ENCODE measurements at places on chromosomes 7 and 10.

GRCh38 chr7:102122026-102122425 lies 164.6 kb upstream of the SH2B2 start:
- DNase-seq: no peak

DNA sequence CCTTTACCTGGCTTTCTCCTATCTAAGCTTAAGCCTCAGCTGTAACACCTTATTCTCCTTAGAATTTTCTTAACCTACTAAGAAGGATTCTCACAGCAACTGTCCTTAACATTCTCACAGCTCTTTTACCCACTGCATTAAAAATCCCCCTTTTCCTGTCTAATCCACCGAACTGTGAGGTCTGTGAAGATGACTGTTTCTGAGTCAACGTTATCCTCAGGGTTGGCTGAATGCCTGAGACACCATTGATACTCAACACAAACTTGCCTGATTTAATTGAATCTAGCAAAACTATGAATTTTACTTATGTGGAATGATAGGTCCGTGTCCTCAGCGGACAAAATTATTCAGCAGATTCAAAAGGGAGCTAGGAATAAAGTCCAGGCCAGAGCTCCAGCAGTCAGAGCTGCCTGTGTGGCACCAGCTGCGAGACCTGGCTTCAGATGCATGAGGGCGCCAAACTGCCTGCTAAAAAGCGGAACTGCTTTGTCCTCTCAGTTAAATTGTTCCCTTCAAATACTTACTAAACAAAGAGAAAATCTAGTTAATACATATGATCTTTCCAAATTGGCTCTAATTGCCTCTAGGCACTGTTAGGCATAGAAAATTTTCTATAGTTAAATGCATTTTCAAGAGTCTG lies 33.4 kb upstream of the VWDE start:
- no peak for DNase-seq

GRCh38 chr7:96199421-96199820 lies 122.5 kb downstream of the SLC25A13 start:
- no peak for DNase-seq

GRCh38 chr10:104925232-104925851 lies 284.3 kb downstream of the SORCS3 start:
- DNase-seq: no peak

GRCh38 chr7:74173866-74174605 lies at the start of gene EIF4H:
TSS of gene EIF4H (plus strand) at chr7:74174356. CDS start at chr7:74174384, 28 bp downstream.
- peak; percentile 87 for DNase-seq

GRCh38 chr7:35988818-35989217 lies 164.2 kb upstream of the EEPD1 start:
- no peak for DNase-seq

DNA sequence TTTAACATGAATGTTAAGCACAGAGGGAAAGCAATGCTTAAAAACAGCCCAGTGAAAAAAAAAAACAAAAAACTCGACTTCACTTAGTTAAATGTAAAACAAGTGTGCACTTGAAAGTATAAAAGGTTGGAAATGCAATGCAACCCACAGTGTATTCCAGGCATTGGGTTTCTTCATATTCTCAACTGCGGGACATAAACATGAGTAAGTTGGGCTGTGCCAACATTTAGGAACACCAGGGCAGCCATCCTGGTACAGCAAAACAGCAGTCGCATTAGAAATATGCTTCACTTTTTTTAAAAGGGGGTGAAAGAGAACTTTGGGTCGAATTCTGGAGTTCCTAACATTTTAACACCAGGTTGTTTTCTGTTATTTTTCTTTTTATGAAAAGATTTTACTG lies 937 bp downstream of the STEAP1 start:
- DNase-seq: no peak

DNA sequence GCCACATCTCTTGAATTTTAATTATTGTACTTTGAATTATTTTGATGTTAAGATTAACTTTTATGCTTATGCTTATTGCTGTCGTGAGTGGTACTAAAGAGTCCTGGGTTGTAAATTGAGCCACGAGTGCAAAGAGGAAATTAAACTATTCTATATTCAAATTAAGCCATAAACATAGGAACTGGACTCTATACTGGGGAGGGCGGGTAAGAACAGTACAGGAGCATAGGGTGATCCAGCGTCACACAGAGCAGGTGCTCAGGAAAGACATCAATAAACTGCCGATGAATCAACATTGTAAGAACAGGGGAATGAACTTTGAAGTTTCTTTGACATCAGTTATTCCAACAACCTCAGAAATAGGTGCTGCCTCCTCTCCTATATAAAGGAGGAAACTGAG lies 219.6 kb downstream of the CACNB2 start:
- no peak for DNase-seq

DNA sequence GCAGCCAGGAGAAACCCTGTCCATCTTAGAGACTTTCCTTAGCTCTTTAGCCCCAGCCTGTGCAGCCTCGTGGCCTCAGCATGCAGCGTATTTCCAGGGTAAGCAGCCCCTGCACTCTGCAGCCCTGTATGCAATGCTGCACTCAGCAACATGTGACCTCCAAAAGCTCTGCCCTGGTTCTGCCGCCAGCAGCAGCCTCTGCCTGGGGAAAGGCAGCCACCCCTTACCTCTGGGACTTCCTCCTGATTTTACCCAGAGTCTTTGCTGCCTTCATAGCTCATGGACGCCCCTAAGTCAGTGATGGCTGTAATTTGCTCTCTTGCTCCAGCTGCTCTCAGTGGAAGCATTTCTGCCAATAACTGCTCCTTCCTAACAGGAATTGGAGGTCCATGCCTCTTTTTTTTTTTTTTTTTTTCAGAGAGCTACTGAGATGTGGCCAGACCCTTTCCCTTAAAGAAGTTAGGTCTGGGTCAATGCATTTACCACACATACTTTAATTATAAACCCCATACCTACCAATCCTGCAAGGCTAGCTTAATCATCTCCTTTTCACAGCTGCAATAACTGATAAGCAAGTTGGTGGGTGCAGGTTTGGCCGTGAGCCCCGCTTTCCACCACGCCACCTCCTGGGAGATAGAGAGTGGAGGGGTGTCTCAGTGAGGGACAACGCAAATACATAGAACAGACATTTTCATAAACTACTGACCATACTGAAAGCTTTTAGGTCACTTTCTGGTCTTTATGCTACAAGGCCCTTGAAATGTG lies 71.7 kb downstream of the RAMP3 start:
- no peak for DNase-seq

GRCh38 chr10:55048830-55049498 lies 247.9 kb upstream of the PCDH15 start:
- no peak for DNase-seq

DNA sequence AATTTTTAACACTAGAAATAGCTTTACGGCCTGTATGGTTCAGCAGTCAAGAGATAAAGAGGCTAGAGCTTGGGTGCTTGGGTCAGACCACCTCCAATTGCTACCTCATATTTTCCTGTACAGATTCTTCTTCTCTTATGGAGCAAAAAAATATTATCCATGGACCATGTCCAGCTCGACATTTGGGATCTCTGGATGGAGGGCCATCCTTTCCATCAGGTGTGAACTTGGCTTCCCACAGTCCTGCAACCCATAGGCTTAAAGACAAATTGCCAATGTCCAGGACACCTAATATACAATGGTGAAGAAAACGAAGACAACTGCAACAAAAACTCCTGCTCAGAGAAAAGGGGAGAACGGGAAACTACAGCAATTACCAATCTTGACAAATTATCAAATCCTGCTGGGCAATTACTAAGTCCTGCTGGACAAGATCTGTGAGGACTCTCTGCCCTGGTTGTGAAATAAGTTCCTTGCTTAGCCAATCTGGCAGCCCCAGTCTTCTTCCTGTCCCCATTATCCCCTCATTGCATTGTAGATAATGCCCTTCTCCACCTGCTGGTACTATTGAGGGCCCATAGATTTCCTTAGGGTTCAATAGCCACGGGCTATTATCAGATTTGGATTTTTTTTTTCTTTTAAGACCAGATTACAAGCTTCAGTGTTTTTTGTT lies 42.0 kb upstream of the BRAF start:
- DNase-seq: no peak

- DNase-seq: no peak
Measured at GRCh38 chr10:67141300-67141699, 215.5 kb downstream of the LRRTM3 start.

GRCh38 chr7:27520815-27521790 lies 141.6 kb downstream of the HIBADH start:
- no peak for DNase-seq

- DNase-seq: no peak
Measured at GRCh38 chr10:396107-396506, 260.9 kb downstream of the ZMYND11 start.

- no peak for DNase-seq
Measured at GRCh38 chr7:114952296-114952695, 30.4 kb downstream of the MDFIC start.

All from activated CD4-positive, CD25-positive, alpha-beta regulatory T cell treated with anti-CD3 and anti-CD28 coated beads, Interleukin-2, amount 50 U/mL, for 16 hours (primary cell).